Putamen (tissue), 1 donor: ENCODE measurements at places on chromosomes 2 and 18.

DNA sequence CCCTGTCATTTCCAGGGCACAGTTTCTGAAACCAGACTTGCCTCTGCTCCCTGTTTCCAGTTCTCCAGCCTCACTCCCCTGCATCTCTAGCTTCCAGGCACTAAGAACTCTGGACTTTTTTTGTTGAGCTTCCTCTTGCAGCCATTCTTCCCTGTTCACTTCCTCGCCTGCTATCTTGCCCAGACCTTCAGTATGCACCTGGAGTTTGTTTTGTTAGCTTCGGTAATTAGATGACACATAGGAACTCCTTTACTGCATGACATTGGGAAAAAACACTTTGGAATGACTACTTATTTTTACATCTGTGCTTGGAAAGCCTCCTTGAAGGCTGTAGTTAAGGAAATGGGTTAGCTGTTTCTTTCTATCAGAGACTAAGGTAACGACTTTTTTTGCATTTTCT, 35.2 kb downstream of the OTOF start:
- DNase-seq: no peak

DNA sequence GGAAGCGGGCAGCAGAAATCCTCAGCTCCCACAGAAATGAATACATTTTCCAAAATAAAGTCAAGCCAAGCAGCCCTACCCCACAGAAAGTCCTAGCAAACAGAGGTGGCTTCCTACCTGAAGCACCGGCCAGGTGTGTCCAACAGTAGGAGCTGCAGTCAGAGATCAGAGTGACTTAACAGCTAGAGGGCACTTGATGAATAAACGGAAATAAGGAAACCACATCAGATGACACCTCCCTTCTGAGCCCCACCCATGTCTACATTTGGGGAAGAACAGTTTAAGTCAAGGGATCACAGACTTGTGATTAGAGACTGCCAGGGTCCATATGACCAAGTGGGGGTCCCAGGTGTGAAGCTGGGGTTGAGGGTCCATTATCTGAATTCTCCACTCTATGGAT, at the start of gene CXCR1:
Gene CXCR1, minus strand, starts transcription at position 172 of the 400 bp plus-strand sequence. CDS start 1,751 bp downstream, outside the sequence.
- no peak for DNase-seq

DNA sequence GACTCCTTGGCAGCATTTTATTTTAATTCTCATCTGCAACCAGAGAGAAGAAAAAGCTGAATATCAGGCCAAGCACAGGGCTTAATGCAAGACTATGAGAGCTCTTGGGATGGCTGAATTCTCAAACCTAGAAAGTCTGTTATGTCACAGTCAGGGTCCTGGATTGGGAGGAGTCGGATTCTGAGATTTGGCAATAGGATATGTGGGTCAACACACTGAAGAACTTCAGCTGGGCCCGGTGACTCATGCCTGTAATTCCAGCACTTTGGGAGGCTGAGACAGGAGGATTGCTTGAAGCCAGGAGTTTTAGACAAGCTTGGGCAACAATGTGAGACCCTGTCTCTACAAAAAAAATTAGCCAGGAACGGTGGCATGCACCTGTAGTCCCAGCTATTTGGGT, 102.4 kb downstream of the COL3A1 start:
- DNase-seq: no peak

DNA sequence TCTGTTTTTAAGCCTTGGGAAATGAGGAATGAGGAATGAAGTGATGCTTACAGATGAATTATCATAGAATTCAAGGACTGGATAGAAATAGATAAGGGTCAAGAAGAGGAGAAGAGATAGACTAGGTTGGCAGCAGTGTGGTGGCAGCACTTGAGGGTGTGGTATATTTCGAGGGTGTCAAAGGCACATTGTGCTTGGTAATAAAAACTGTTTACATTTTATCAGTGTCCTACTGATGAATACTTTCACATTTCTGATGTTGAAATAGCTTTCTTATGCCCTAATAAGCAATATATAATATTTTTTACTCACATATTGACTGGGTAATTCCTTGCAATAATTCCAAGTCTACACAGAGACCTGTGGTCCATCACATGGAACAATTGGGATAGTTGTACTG, 3.4 kb downstream of the TFPI start:
- no peak for DNase-seq

DNA sequence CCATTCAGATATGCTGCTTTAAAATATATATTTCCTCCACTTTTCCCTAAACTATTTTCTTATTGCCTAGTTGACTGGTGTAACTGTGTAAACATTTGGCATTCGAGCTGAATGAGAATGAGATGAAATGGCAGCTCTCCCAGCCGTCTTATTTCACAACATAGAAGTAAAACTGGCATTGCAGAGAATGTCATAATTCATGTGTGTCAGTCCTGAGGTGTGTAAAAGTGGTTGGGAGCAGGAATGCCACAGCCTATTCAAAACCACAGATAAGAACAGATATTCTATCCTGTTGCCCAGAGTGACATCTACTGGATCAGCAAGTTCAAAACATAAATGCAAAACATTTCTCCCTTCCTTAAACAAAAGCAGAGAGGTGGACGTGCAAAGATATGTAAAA, 565.5 kb upstream of the CHAC2 start:
- DNase-seq: no peak

DNA sequence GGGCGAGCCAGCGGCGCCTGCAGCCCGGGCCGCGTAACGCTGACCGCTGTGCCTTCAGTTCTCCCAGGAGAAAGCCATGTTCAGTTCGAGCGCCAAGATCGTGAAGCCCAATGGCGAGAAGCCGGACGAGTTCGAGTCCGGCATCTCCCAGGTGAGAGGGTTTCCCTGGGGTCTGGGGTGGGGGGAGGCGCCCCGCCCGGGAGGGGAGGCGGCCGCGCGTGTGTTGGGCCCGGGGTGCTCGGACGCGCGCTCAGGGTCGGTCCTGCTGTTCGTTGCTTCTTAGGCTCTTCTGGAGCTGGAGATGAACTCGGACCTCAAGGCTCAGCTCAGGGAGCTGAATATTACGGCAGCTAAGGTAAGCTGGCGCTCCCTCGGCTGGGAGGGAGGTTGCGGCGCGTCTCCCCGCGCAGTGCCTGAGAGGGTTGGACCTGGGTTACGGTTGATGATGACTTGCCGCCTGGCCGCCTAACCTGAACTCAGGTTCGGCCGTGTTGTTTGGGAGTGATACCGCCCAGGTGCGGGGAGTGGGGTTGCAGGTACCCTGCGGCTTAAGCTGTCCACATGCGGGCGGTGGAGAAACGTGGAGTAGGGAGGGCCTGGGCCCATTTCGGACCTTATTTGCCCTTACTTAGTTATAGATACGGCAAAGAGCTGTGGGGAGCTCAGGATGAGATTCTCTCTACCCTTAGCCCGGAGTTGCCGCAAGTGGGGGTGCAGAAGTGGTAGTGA, 638 bp downstream of the RPS7 start:
- no peak for DNase-seq

GRCh38 chr18:35284841-35285240, 5.2 kb downstream of the ZSCAN30 start:
- no peak for DNase-seq

- DNase-seq: no peak
These were observed 21.9 kb downstream of the ST6GAL2 start for GRCh38 chr2:106864051-106864450.

GRCh38 chr2:46490521-46491141, 11.3 kb downstream of the TMEM247 start:
- DNase-seq: peak; percentile 72

GRCh38 chr2:20671036-20671735, 4.2 kb downstream of the GDF7 start:
- DNase-seq: no peak

DNA sequence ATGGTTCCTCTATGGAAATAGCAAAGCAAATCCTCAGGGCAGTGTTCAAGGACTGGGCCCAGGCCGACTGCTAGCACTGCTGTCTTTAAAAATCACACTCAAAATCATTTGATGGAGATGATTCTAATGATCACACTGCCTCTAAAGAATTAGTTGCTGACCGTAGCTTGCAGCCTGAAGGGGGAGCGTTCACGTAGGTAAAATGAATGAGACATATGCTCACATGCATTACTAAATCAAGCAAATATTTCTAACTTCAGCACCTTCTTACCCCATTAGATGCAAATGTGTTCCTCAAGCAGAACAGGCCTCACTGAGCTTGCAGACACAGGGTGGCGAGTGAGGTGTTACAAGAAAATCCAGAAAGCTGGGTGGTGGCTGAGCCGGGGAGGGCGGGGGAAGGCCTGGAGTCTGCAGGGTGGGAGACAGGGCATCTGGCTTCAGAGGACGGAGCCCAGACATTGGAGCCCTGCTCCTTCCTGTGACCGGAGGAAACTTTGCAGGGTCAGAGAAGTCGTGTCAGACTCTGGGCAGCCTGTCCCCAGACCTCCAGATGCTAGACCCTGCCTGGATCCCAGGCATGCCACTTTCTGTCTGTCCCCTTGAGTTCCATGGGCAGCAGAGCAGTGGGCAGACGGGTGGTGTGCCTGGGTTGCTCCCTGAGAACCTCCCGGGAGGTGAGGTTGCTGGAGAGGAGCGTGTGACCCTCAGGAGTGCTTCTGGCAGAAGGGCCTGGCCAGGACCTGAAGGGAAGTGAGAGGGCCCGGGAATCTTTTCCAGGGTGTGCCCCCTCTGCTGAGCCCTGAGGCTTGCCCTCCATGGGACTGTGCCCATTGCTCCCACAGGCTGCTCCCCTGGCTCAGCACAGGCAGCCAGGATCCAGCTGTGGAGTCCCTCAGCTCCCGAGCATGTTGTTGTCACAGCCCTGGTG, 7.1 kb upstream of the NPPC start:
- DNase-seq: no peak

DNA sequence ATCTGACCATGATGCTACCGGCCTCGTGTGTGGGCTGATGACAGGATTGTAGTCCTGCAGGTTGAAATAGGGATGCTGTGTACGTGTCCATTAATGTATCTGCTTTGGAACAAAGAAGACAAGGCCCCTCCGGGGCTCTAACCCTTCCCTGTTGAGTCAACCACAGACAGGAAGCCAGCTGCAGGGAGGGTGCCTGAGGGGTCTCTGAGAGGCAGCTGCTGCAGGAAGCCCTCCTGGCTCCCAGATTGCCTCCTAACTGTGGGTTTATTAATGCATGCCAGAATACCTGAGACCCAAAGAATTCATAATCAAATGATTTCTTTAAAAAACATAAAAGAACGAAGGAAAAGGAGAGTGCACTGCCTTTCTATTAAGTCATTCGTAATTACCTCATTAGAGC, 140.4 kb downstream of the CELF4 start:
- DNase-seq: no peak

GRCh38 chr2:216117561-216118340, 8.6 kb downstream of the XRCC5 start:
- no peak for DNase-seq

DNA sequence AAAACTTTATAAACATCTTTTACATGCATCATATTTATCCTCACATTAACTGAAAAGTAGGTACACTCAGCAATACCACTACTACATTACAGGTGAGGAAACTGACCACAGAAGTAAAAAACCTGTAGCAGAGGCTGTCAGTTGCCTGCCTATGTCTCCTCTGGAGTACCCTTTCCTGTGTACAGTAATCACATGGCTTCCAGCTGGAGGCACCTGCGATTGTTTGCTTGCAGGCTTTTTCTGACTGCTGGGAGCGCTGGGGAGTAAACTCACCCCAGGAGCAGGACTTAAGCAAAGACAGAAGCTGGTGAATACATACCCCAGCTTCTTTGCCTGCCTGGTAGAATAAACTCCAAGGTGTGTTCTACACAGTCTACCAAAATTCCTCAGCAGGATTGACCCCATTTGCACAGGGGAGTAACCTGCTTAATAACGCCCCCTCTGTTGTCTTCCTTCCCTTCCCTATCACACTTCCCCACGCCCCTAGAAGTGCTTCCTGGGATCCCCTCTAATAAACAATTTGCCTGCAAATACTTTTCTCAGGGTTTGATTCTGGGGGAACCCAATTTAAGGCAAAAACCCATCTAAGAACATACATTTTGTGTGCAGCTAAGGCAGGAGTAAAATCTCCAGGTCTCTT, 138.9 kb downstream of the PTH2R start:
- DNase-seq: no peak

GRCh38 chr18:2706903-2707302, 51.4 kb downstream of the SMCHD1 start:
- DNase-seq: no peak

- DNase-seq: no peak
These were observed 27.7 kb downstream of the ITGA6 start for GRCh38 chr2:172455121-172455515.

DNA sequence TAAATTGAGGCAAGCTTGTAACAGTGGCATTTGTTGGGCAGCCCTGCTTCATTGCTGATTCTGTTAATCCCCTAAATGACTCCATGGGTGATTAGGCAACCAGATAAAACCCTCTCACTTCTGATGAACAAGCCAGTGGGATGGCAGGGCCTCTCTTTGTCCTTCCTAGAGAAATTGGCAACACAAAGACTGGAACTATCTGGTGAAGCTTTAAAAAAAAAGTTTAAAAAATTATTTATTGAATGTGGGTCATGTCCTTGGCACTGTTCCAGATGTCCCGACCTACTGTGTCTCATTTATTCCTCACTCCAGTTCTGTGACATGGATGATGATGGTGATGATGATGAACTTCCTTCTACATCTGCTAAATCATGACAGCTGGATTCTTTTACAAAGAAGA, 30.8 kb downstream of the NRP2 start:
- no peak for DNase-seq

GRCh38 chr2:146997488-146997887, 847.3 kb upstream of the ACVR2A start:
- no peak for DNase-seq

DNA sequence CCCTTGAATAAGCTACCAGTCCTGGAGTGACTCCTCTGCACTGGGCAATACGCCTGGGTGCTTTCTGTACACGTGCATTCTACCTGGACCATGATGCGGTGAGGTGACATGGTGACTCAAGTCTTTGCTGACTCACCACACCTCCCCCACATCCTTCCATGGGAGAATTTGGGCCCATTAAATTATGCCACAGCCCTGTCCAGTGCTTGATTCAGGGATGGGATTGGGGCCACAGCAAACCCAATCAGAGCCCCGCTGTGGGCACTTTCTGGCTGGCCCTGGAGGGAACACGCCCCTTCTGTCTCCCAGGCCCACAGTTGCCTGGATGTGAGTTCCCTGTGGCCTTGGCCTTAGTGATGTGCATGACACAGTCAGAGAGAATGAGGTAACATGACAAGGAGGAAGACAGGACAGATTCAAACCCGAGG, 86.9 kb downstream of the LRRC30 start:
- DNase-seq: no peak

- no peak for DNase-seq
These were observed 664.4 kb downstream of the DSC3 start for GRCh38 chr18:30378097-30378496.

GRCh38 chr2:40451918-40452605, at the start of gene SLC8A1:
Gene SLC8A1 (minus strand): TSS chr2:40452090.
- peak; percentile 19 for DNase-seq

GRCh38 chr2:176446718-176447414, 177.6 kb downstream of the MTX2 start:
- no peak for DNase-seq

- no peak for DNase-seq
These were observed 297.1 kb downstream of the TCF4 start for GRCh38 chr18:55290898-55291297.

- DNase-seq: no peak
These were observed 50.5 kb downstream of the RAB31 start for GRCh38 chr18:9758624-9759075.

GRCh38 chr2:160197587-160197986, 2.5 kb downstream of the ITGB6 start:
- DNase-seq: no peak
